CD4-positive, alpha-beta T cell (primary cell): ENCODE measurements at places on chromosomes 3 and 15.

GRCh38 chr15:50164458-50164857 is 17.5 kb upstream of the SLC27A2 start:
- DNase-seq: no peak

GRCh38 chr3:58529516-58530353 is 7.3 kb downstream of the ACOX2 start:
- DNase-seq: no peak

GRCh38 chr3:122642935-122643334 is 37.7 kb upstream of the PARP14 start:
- no peak for DNase-seq

GRCh38 chr3:48426401-48426909 is 3.4 kb downstream of the PLXNB1 start:
- no peak for DNase-seq

DNA sequence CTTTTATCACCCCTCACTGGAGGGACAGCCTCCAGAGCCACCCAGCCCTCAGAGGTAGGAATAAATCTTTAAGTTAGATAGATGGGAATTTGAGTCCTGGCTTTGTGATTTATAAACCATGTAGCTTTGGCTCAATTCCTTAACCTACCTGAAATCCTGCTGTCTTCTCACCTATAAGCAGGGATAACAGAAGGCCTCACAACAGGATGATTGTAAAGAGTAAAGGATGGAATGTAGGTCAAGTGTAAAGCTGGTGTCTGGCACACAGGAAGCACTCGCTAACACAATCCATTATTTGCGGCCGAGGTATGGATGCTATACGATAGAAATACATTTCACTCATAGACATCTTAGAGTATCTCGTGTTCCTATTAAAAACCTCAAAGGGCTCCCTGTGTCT is 162.9 kb upstream of the LRTM1 start:
- DNase-seq: no peak

GRCh38 chr15:80559320-80559693 is 135.8 kb upstream of the ABHD17C start:
- no peak for DNase-seq

- no peak for DNase-seq
Observed at GRCh38 chr15:51161491-51162220, 67.0 kb upstream of the TNFAIP8L3 start.
